Testis (tissue), 5 donors: ENCODE measurements at places on chromosomes 4 and X.

DNA sequence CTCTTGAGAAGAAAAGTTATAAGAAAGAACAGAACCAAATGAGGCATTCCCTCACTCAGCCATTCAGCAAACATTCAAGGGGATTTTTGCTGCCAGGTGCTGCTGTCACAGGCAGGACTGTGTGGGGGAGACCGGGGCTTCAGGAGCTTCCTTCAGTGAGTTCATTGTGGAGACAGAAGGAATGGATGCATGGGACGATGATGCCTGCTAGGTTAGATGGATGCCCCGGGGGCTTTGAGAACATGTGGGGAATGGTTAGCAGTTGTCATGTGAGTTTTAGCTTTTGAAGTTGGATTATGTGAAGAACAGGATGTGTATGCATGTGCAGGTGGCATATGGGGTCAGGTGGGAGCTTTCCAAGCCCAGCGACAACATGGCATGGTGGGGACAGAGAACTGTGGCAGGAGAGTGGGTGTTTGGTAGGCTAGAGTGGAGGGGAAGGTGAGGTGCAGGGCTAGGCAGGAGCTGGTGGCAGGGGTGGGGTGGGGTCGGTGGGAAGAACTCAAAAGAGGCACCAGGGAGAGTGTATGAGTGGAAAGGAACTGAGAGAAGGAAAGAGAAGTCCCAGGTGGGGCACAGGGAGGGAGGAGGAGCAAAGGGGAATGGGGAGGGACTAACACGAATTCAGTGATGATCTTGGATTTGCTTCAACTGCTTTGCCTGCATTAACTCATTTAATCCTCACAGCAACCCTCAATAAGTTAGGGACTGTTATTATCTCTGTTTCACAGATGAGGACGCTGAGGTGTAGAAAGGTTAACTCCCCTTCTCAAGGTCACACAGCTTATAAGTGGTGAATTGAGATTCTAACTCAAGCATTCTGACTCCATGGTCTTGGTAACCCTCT lies 8.4 kb downstream of the DCUN1D4 start:
- H3K27me3 ChIP-seq = no peaks in the 10 kb centered on the region
- H3K36me3 ChIP-seq = no peaks in the 10 kb centered on the region
- peaks cover 17% of the 10 kb centered on the region for H3K4me1 ChIP-seq
- no peak overlapping the region for H3K4me3 ChIP-seq

- H3K27ac ChIP-seq = no peak overlapping the region
- no peak for DNase-seq
- no peak overlapping the region for H3K4me3 ChIP-seq
- no peaks in the 10 kb centered on the region for H3K27me3 ChIP-seq
- H3K36me3 ChIP-seq = no peaks in the 10 kb centered on the region
- H3K4me1 ChIP-seq = peaks cover 8% of the 10 kb centered on the region
Measured at GRCh38 chr4:86939729-86940575, 5.1 kb downstream of the AFF1 start.

GRCh38 chrX:123964156-123964834 lies 2.8 kb downstream of the STAG2 start:
- no peak for DNase-seq
- H3K4me3 ChIP-seq = no peak overlapping the region
- H3K27ac ChIP-seq = no peak overlapping the region
- no peaks in the 10 kb centered on the region for H3K4me1 ChIP-seq

GRCh38 chr4:112063260-112063659 lies 82.0 kb upstream of the FAM241A start:
- no peaks in the 10 kb centered on the region for H3K4me1 ChIP-seq
- no peaks in the 10 kb centered on the region for H3K36me3 ChIP-seq
- H3K4me3 ChIP-seq = no peak overlapping the region
- H3K27me3 ChIP-seq = no peaks in the 10 kb centered on the region
- no peak for DNase-seq
